ENCODE measurements at places on chromosomes 11 and 22.

GRCh38 chr11:11267312-11267711 is 85.7 kb downstream of the CSNK2A3 start:
- no peak for DNase-seq

DNA sequence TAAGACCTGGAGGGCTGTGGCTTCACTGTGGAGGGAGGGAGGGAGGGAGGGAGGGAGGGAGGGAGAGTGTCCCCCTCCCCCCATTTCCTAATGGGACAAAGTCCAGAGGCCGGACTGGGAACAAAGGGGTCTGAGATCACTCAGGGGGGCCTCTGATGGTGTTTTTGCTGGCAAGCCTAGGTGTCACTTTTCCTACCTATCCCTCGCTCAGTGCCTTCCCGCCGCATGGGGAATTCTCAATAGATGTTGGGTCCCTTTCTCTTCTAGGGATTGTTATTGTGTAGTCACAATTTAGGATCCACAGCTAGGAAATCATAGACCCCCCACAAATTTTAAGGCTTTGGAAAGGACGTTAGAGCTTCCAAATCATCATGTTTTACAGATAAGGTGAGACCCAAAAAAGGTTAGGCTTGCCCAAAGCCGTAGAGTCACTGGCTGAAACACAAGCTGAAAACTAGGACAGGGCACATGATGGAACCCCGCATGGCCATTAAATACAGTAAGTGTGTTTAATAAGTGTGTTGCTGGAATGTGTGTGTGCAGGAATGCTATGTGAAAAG is 4.8 kb upstream of the FTH1 start:
- DNase-seq: no peak

DNA sequence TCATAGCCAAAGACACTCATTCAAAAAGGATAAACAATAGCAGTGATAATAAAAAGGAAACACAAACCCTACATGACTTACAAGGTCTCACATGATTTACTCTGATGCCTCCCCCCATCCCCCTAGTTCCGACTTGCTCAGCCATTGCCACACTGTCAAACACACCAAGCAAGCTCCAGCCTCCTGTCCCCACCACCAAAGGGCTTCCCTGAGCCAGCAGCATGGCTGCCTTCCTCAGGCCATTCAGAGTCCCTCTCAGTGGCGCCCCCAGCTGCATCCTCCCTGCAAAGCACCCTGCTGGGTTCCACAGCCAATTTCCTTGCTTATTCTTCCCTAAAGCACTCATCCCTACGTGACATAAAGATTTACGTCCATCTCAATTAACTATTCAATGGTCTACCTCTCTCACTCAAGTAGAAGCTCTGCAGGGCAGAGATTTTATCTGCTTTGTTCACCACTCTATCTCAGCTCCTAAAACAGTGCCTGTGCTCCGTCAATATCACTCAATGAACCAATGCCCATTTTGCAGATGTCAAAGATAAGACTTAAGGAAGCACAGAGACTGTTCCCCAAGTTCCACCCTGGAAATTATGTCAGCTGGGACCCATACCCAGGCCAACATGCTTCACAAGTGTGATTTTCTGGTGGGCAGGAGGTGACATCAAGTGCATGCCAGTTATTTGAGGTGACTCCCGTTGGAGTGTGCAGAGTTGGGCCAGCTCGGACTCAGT is 106.9 kb downstream of the SYN3 start:
- no peak for DNase-seq

DNA sequence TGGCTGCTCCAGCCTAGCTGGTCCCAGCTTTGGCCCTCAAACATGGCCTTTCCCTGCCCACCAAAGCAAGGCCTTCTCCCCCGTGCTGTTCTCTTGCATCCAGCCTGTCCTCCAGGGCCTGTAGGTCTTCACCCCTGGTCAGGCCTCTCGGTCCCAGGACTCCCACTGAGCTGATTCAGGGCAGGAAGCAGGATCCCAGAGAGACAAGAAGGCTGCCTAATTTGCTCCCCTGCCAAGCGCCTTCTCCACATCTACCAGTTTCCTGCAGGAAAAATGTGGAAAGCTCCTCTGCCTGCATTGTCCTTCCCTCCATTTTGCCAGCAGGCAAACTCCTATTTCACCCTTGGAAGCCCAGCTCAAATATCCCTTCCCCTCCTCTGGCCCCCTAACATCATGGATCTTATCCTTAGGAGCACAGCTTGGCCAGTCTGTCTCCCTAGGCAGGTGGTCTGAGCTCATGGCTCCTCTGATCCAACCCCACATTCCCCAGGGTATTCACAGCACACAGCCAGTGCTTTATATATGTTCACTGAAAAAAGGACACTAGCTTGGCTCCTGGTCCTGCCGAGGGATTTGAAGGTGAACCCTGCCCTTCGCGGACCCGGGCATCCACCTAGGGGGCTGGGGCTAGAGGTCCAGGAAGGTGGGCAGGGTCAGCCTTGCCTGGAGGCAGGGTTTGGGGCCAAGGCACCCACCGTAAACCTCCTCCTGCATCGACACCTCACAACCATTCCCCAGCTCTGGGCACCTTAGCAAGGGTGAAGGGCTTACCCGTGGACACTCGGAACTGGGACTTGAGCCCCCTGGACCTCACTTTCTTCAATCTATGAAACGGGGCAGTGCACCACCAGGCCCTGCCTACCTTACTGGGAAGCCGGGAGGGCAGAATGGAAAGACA is 968 bp downstream of the RHBDD3 start:
- DNase-seq: no peak

GRCh38 chr11:102230911-102231310 is 86.4 kb upstream of the BIRC3 start:
- DNase-seq: no peak

DNA sequence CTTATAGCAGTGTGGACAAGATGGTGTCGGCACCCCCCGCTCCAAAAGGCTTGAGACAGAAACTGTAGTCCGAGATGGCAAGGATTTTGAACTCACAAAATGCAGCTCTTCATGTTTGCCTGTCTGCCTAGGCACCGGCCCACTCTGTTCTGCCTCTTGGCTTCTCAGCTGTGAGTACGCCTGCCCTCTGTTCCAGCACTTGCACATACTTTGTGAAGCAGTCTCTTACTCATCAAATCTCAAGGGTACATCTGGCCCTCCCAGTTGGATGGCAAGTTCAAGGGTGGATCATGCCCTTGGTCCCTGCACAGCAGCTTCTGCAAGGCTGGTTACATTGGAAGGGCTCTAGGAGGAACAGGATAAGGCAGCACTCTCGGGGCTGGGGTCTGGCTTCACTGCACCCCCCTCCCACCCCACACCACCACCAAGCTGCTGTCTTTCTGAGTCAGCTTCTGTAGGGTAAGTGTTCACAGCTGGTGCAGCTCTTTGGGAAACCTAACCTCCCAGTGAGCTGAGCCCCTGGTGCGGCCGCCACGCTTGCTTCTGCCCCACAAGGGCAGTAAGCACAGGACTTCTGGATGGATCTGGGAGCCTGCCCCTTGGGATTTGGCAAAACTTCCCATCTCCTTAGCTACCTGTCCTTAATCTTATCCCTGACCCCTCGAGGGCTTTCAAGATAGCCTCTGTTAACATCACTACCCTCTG is 37.2 kb downstream of the FAM83F start:
- no peak for DNase-seq

GRCh38 chr11:18312663-18313420 is 9.1 kb downstream of the HPS5 start:
- DNase-seq: no peak

GRCh38 chr22:23542933-23543332 is 37.2 kb downstream of the IGLL1 start:
- DNase-seq: peak; percentile 24

DNA sequence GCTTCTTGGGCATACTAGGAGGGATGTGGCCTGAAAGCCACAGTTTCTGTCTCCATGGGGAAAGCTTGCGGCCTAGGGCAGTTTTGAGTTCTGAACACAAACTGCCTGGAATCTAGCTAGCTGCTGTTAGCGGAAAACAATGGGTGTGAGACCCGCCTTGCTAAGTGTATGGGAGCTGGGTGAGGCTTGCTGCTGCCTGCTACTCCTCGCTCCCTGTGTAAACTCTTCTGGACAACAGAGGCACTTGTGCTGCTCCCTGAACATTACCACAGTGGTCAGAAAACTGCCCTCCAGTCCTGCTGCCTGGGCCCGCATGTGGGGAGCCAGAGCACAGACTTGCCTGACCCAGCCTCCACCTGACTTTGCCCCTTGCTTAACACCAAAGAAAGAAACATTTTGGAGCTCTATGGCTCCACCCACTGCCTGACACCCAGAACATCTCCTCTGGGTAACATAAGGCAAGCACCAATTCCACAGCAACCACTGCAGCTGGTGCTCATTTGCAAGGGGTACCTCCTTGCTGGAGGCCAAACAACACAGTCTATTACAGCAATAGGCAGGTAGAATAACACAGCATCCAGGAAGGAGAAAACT is 766.3 kb upstream of the RAG2 start:
- DNase-seq: no peak

DNA sequence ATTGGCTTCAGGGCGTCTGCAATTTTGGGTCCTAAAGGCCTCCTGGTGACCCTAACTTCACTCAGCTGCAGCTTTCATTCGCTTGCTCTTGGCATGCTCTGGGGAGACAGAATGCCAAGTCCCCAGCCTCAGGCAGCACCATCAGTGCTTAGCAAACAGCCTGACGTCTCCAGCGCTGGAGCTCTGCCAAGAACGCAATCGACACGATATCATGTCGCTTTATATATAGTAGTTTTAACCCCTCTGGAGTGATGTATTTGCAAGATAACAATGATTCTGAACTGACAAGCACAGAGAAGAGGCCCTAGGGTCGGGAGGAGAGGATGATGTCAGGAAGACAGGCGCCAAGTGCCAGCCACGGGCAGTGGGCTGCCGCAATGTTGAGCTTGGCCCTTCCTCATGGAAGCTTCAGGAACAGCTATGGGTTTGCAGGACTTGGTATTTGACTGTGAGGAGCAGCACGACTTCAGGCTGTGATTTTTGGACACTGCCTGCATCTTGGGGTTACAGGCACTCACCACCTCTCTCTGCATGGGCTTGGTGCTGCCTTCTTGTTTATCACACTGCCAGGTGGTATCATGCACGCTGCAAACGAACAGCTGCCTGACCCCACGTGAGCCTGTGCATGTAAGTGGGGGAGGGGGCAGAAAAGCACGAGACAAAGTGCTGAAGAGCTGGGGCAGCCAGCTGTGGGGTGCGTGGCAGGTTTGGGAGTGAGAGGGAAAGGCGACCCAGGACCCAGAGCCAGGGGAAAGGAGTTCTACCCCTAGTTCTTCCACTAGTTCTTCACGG is 26.1 kb downstream of the B3GAT1 start:
- no peak for DNase-seq

- DNase-seq: no peak
Measured at GRCh38 chr11:85947431-85948272, 92.5 kb downstream of the CCDC83 start.

GRCh38 chr22:21942407-21943343 is 10.0 kb downstream of the PPM1F start:
- no peak for DNase-seq

DNA sequence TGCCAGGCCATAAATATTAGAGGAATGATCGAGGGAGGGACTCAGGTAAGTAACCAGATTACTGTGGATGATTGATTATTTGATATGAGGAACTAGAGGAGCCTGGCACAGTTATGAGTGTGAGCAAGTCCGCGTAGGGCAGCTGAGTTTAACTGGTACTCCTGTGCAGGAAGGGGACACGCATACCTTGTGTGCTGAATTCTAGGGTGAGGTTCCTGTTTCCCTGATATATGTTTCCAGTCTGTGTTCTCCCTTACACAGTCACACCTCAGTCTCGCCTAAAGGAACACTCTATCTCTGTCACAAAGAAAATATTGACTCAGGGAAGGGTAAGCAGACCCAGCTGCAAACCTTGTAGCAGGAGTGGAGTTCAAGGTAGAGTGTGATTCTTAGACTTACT is 17.4 kb downstream of the SGSM3 start:
- no peak for DNase-seq

GRCh38 chr22:50269970-50270665 is at the start of gene MAPK11:
Gene MAPK11 (minus strand): TSS chr22:50270380. CDS start chr22:50270292, 88 bp downstream.
- DNase-seq: no peak

DNA sequence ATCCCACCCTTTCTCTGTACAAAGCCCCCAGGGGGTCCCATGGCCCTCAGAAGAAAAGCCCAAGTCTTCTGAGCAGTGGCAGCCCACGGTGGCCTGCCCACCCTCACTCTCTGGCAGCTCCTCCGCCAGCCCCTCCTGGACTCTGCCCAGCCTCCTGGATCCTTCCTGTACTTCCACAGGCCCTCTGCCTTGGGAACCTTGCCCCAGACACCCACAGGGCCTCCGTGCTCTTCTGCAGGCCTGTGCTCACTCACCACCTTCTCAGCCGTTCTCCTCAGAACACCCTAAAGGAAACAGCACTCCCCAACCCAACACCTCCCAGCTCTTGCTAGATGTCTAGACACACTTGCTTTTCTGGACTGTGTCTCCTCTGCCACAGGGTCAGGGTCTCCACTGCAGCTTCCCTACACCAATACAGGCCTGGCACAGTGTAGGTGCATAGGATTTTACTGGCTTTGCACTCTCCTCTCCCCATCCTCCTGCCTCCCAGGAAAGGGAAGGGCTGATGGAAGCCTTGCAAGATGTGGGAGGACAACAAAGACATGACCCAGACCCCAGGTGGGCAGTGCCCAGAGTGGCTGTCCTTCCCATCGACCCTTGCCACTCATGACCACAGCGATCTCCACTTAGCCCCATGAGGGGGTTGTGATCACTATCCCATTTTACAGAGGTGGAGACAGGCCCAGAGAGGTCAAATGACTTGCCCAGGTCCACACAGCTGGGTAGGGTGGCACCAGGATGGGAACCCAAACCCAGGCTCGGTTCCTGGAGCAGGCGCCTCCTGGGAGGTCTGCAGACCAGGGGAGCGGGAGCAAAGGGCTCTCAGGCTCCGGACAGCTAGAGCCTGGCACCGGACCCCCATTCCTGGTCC is 2.0 kb downstream of the SCARF2 start:
- no peak for DNase-seq

- no peak for DNase-seq
Measured at GRCh38 chr11:14881576-14882193, 10.3 kb downstream of the CYP2R1 start.

DNA sequence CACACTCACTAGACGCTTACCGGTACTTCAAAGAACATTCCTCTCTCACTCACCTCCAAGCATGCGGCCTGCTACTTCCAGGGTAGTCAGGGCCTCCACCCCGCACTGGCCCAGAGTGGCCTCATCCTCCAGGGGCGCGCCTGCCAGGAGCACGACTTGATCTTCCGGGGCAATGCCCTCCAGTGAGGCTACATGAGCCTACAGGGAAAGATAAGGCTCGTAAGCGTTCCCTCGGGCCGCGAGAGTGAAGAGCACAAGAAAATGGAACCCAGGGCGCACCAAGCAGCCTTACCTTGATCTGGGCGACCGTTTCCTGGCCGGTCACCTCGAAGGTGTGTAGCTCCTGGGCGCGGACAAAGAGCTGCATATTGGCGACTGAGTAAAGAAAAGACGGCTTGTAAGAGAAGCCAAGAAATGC is 478 bp downstream of the FAU start:
- peak; percentile 23 for DNase-seq

- DNase-seq: no peak
Measured at GRCh38 chr11:104907521-104908185, 9.4 kb upstream of the CASP12 start.

GRCh38 chr22:38135133-38135706 is 24.7 kb upstream of the BAIAP2L2 start:
- no peak for DNase-seq

GRCh38 chr11:16771350-16772140 is 33.1 kb downstream of the C11orf58 start:
- DNase-seq: no peak

- no peak for DNase-seq
Measured at GRCh38 chr11:126723665-126724045, 276.9 kb downstream of the KIRREL3 start.
